SK-N-SH treated with all-trans-retinoic acid at 6 μM for 48 hours (cell line): ENCODE measurements at places on chromosomes 5 and 9.
A peak's percentile ranks its signal among the peaks of the same experiment; 100 is the strongest.

DNA sequence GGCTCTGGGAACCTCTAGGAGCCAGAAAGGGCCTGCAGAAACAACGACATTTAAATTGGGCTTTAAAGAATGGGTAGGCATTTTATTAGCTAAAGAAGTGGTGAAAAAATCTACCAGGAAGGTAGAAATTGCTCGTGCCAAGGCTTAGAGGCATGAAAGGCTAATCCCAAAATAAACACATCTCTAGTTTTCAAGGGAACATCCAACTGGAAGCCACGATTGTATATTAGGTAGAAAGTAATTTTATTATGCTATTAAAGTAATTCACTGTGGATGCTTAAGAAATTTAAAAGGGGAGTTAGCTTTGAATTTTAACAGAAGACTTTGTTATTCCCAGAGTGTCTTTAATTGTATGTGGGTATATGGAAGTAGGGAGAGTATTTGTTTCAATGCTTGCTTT lies 17.5 kb upstream of the CNTLN start:
- ATAC-seq, result no peak

DNA sequence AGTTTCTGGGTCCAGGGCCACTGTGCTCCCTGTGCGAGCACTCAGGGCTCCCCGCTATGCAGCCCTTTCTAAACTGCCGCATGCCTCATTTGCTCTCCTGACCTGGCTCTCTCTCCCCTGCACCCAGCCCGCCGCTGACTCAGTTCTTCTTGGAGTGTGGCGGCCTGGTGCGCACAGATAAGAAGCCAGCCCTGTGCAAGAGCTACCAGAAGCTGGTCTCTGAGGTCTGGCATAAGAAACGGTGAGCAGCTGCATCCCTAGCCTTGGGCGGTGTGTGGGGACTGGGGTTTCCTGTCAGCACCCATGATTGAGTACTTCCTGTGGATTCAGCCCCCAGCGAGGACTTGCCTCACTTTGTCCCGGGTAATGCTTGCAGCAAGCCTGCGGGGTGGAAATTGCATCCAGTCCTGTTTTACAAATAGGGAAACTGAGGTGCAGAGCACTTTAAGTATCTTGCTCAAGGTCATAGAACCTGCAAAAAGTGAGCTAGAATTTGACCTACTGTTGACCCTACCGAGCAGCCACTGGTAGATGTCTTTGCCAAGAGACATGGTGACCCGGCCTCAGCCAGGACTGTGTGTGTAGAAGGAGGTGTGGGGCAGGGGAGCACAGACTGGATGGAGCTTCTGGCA lies 27.9 kb downstream of the USP20 start:
- ATAC-seq, result peak; percentile 60

GRCh38 chr9:108040783-108041182 lies 551.2 kb upstream of the KLF4 start:
- peak; percentile 77 for ATAC-seq

DNA sequence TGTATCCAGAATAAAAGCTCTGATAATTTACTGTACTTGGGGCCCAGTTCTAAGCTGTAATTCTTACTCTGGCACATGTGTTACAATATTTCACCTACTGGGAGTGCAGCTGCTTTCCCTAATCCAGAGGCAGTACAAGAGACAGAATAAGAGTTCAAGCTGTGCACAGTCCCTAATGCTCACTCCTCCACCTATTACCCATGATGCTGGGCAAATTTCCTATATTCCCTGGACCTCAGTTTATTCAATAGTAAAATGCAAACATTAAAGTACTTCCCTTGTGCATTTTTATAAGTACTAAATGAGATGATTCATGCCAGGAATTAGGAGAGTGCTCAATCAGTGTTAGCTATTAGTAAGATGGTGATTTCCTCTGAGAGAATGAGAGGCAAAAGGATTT lies 28.0 kb upstream of the TAF11L2 start:
- no peak for ATAC-seq

GRCh38 chr9:120212153-120212852 lies 367.7 kb downstream of the CDK5RAP2 start:
- no peak for ATAC-seq

GRCh38 chr5:77636641-77637169 lies 1.8 kb downstream of the OTP start:
- ATAC-seq, result no peak

- no peak for ATAC-seq
Observed at GRCh38 chr5:135473956-135474670, 22.0 kb upstream of the TIFAB start.

DNA sequence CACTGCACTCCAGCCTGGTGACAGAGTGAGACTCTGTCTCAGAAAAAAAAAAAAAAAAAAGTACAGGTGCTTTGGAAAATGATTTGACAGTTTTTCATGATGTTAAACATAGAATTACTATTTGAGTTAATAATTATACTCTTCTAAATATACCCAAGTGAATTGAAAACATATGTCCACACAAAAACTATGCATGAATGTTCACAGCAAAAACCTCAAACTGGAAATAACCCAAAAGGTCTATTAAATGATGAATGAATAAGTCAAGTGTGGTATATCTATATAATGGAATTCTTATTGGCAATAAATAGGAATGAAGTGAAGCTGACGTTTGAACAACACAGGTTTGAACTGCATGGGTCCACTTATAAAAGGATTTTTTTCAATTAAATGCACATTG lies 207.2 kb upstream of the DAB2 start:
- ATAC-seq, result no peak

GRCh38 chr5:147309621-147310020 lies 74.8 kb downstream of the STK32A start:
- ATAC-seq, result no peak

DNA sequence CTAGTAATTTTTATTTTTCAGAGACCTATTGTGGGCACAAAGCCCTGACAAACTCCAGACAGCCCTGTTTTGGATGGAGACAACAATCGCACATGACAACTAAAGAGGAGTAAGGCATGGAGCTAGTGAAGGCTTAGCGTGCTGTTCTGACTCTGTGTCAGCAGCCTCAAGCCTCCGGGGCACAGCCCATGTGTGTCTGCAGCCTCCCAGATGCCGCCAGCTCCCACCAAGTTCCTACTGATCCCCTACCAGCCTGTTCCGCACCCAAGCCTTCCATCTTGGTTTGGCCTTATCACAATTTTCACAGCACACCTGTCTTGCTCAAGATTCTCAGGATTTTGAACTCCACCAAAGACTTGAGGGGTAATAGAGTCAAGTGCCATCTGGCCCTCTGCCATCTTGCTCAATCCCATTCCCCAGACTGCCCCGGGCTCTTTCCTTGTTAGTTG lies 70.3 kb upstream of the SH3PXD2B start:
- peak; percentile 70; the same call in 2 of the 3 replicates for ATAC-seq

DNA sequence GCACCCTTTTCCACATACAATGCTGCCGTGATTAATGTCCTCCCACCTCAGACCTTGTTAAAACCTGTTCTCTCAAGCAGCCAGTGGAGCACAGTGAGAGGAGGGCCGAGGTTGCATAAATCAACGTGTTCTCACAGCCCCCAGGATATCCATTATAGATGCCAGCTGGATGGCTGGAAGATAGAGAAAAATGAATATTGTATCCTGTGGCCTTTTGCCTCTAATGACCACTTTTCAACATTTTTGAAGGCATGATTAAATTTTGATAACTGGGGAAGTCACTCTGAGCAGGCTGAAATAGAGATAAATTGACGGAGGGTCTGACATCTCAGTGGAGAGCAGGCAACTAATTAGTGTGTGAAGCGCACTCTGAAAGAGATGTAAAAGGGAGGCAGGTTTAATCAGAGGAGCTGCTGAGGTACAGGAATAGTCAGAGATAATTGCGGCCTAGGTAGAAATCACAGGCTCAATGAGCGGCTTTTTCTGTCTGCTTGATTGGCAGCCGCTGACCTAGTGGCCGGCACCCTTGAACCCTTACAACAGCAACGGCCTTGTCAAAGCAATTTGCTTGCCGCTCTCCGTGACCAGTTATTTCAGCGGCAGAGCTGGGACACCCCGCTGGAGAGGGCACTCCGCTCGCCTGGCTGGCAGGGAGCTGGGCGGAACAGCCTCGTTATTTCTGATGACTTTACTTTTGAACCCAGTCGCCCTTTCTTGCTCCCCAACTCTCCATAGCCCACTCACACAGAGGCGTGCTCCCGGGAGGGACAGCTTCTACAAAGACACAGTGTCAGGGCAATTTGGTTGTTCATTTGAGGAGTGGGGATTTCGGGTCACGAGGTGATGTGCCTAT lies 560.7 kb downstream of the PSAT1 start:
- peak; percentile 34; the same call in 1 of the 3 replicates for ATAC-seq

- ATAC-seq, result no peak
Observed at GRCh38 chr5:87777877-87778276, 365.1 kb upstream of the CCNH start.

- ATAC-seq, result peak; percentile 81
Observed at GRCh38 chr5:77168161-77168878, 42.2 kb upstream of the PDE8B start.

GRCh38 chr9:129221233-129221632 lies 43.2 kb upstream of the IER5L start:
- no peak for ATAC-seq

DNA sequence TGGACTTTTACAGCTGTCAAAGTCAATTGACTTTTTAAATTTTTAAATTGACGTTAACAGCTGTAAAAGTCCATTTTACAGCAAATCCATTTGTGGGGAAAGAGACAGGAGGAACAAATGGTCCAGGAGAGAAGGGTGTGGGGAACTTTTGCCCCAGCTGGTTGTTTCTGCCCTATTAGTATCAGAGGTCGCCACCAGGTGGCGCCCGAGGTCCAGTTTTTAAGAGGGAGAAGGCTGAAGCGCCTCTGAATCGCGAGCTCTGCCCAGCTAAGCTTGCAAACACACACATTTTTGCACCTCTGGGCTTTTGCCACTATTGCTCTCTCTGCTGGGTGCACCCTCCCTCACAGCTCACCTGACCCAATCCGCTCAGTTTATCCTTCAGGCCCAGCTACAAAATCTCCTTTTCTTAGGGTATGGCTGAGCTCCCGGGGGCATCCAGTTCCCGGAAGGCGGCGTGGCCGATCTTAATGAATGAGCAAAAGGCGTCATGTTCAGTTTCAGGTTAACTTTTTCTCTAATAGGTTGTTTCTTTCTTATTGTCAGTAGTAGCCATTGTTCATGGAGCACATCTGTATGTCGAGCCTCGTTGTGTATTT lies 6.3 kb upstream of the TTLL11 start:
- peak; percentile 93 for ATAC-seq

- no peak for ATAC-seq
Observed at GRCh38 chr9:89813482-89813881, 208.7 kb downstream of the GADD45G start.

DNA sequence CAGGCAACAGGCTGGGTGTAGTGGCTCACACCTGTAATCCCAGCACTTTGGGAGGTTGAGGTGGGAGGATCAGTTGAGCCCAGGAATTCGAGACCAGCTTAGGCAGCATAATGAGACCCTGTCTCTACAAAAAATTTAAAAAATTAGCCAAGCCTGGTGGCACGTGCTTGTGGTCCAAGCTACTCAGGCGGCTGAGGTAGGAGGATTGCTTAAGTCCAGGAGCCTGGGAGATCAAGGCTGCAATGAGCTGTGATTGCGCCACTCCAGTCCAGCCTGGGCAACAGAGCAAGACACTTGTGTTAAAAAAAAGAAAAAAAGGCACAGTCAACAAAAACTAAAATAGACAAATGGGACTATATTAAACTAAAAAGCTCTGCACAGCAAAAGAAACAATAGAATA lies 29.3 kb downstream of the ATP6V0E1 start:
- no peak for ATAC-seq

DNA sequence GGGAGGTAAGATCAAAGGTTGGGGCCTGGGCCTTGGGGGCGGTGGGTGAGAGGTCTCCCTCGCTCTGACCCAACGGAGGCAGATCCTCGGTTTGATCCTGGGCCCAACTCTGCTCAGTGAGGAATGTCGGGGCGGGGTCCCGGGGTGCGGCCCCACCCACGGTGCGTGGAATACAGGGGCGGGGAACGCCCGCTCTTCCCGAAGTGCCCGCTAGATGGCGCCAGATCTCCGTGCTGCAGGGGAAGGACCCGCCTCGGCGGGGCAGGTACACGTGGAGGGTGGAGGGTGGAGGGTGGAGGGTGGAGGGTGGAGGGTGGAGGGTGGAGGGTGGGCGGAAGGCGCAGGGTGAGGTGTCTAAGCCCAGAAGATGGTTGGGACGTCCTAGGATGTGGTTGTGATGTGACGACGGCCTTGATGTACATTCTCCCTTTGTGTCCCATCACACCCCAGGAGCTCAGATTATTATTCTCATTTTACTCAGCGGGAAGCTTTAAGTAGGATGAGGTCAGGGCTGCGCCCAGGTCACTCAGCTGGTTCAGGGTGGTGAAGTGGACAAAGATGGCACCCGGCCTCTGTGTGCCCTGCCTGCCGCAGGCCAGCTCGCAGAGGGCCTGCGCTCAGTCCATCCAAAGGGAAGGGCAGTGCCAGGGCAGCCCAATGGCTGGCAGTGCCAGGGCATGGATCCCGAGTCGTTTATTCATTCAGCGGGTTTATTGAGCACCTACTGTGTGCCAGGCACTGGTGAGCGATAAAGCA lies 9.4 kb upstream of the RPS14 start:
- peak; percentile 96 for ATAC-seq

DNA sequence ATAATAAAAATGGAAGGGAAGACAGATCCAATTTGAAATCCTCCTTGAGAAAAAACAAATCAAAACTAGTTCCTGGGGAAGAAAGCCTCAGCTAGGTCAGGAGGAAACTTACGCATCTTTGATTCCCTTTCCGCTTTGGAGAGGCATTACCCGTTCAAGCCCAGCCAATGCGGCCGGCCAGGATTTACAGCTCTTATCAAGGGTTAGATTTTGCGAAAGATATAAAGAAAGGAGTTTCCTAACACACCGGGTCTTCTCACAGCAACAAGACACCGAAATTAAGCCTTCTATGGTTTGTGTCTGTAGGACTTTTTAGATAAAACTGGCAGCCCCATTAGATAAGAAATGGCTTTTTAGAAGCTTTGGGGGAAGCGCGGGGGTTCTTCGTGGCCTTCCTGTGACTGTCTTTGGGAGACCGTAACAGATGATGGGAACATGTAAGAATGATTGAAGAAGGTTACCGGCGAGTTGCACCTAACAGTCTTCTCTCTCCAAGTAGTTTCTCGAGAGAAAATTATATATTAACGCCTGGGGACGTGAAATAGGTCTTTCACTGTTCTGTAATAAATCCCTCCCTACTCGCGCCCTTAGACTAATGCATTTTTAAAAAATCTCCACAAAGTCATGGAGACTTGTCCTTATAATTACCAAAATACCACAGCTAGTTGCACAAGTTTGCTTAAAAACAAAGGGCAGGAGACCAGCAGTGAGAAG lies 1.3 kb upstream of the ISL1 start:
- no peak for ATAC-seq

GRCh38 chr5:69329905-69330489 lies 2.6 kb downstream of the CCDC125 start:
- no peak for ATAC-seq

DNA sequence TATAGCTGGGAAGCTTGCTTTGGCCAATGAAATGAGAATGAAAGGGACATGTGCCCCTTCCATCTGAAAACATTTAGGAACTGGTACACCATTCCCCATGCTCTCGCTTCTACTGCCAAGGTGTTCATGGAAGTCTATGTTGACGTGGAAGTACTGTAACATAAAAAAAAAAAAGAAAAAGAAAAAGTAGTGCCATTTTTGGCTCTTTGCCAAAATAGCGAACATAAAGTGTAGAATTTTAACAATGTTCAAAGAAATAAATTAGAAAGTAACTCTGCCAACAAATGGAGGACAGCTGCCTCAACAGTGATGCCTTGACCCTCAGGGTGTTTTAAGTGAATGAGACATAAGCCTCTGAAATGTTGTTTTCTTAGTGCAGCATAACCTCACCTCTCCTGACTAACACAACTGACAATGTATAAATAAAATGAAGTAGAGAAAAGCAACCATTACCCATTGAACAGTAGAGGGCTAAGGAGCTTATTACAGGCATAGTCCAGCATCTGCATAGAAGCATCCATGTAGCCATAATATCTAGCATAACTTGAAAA lies 536.6 kb downstream of the DTWD2 start:
- no peak for ATAC-seq
